ENCODE measurements at places on chromosomes 11 and 22.

GRCh38 chr22:35882211-35883030 lies 146.2 kb downstream of the RBFOX2 start:
- DNase-seq = no peak

GRCh38 chr22:30214703-30215407 lies 31.7 kb downstream of the LIF start:
- no peak for DNase-seq

GRCh38 chr11:66100272-66101065 lies 30.4 kb downstream of the PACS1 start:
- no peak for DNase-seq

- DNase-seq = no peak
Measured at GRCh38 chr22:48256776-48257684, 1494.6 kb downstream of the TBC1D22A start.

DNA sequence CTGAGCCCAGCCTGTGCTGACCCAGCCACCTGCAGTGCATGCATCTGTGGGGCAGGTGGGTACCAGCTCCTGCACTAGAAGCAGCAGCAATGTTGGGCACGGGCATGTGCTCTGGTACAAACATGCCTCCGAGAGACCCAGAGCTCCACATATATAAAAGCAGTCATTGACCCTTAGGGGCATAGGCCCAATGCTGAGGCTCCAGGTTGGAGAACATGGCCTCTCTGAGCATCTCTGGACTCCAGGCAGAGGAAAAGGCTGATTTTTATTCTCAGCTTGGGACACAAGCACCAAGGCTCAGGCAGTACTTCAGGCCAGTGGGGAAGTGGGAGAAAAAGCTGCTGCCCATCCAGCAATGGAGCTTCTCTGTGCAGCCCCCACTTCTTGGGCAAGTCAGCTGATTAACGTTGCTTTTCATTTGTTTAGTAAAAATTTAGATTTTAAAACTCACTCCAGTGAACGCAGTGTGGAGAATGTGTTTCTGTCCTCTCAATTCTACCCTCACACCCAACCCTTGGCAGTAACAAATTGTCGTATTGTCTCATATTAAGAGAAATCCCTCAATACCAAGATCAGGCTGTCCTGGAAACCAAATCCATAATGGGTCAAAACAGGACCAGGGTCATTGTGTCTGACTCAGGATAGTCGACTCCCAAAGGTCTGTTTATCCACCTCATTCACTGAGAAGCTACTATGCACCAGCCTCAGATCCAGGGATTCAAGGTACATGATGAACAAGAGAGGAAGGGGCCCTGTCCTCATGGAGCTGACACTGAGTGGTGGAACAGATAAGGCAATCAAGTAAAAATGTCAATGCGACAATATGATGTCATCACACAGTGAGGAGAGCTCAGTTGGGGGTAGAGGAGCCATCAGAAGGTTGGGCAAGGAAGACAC lies 50.6 kb upstream of the TOP3B start:
- DNase-seq = no peak

GRCh38 chr11:133902506-133902905 lies 54.3 kb downstream of the IGSF9B start:
- no peak for DNase-seq

GRCh38 chr11:6895010-6895409 lies 2.7 kb upstream of the OR2D2 start:
- no peak for DNase-seq
